ENCODE measurements at places on chromosomes 4 and X. TPM values are rescaled to one million over a fixed set of nuclear protein-coding genes. Genes with fewer than 3 reads are reported as not detected.

DNA sequence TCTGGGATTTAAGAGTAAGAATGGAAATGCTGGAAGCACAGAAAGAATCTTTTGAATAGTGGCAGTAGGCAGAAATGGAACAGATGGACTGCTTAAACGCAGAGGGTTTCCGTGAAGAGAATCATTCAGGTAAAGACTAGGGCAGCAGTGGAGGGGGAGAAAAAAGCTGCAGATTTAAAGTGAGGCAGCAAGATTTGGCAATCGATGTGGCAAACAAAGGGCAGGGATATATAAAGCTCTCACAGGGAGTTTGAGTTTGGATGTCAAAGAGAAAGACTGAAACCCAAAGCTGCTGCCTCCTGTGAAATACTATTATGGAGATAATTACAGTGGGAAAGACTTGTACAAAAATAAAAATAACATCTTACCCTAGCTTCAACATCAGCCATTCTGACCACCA is 384.0 kb downstream of the CENPC start:
- DNase-seq: no peak

DNA sequence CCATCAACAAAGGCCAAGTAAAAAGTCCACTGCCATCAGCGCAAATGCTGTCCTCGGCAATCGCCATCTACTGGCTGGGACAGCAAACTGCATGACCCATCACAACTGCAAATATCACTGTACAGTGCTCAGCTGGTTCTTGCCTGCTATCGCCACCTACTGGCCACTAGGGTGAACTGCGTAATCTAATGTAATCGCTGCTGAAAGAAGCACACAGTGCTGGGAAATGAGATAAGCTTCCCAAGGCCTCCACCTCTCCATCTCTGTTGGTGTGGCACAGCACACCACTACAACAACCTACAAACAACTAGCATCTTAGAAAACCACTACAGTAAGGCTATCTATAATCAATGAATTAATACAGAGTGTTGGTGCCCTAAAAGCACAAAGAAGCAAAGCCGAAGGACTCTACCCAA is 298.3 kb downstream of the TEX13A start:
- peak; percentile 48 for DNase-seq

DNA sequence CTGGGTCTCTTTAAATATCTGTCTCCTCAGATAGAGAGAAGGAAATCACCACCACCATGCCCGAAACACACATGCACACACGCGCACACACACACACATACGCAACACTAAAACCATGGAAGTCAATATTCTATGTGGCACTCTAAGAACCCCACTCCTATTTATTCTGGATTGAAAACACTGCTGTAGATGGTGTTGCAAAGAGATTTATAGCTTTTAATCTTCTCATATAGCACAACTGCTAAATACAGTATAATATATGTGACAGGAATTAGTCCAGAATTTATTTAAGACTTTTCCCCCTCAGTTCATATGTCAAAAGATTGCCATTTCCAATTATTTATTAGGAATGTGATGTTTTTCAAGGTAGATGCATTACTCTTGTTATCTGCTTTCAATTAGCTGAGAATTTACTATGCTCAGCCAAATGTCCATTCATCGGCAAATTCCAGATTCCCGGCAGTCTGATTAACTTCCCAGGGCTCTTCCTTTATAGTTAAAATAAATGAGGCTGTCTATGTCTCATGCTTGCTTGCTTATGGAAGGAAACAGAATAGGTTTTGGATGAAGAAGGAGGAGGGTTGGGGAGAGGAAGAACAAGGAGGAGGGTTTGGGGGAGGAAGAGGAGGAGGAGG is 115.4 kb upstream of the NDP start:
- DNase-seq: no peak

GRCh38 chr4:647481-647880 is 22.1 kb downstream of the PDE6B start:
- DNase-seq: no peak

- no peak for DNase-seq
Measured at GRCh38 chr4:38275331-38276100, 315.3 kb downstream of the PTTG2 start.

DNA sequence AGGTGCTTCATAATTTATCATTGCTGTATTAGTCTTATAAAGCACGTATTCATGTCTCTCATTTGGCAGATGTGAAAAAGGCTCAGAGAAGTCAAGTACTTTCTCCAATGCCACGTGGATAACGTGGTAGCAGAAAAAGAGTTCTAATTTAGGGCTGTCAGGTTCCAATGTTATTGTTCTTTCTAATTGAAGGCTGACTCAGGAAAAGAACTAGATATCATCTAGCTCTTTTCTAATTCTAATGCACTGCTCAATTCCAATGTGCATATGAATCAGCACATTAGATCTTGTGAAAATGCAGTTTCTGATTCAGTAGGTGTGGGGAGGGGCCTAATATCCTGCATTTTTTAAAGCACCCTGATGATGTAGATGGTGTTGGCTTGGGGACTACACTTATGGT is 22.8 kb downstream of the AGA start:
- DNase-seq: no peak

DNA sequence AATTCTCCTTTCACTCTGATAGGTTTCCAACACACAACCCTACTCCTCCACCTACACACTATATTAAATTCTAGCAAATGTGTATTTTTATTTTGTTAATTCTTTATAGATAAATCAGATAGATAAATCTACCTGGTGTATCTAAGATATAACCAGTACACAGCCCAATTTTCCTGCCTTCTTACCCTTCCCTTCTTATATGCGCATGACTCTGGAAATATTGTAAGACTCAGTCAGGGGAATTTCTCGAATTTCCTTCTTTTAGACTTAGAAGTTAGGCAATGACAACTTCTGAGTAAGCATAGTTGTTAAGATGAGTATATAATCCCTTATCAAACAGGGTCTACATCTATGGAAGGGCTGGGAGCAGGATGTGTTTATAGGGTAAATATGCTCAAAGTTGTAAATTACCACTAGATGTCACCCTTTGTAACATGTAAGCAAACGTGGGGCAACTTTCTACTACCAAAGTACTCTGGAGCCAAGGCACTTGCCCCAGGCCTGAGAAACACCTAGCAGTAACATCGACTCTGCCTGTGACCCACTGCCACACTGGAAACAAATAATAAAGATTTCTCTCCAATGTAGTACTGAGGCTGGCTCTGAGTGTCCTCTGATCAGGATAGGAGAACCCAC is 444.7 kb downstream of the IQCM start:
- peak; percentile 31 for DNase-seq

DNA sequence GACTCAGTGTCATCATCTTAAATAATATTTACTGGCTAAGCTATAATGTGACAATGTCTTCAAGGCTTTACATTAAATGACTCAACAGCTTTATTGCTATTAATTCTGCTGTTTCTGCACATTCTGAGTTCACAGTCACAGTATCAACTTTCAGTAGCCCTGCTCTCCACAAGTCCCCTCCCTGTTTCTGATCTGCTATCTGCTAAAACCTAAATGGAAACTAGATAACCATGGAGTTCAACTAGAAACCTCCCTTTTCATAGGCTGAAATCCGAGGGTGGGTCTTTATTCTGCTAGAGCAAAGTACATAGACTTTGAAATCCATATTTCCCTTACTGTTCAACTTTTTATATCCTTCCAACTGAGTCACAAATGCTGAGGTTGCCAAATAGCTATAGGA is 5.4 kb upstream of the ACE2 start:
- no peak for DNase-seq

DNA sequence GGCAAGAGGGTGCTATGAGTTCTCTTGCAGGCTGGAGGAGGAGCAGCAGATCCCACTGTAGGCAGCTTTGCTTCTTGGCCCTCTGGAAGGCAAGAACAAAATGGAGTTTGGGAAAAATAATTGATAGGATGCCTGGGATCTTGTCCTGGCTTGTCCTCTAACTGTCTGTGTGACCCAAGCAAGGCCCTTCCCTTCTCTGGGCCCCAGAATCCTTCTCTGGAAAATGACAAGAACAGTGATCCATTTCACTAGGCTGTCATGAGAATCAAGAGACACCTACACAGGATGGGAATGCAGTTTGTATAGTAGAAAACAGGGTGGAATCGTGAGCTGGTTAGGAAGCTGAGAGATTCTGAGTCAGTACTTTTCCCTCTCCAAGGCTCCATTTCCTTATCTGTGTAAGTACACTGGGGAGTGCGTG is 133.3 kb downstream of the PJA1 start:
- DNase-seq: no peak

GRCh38 chr4:180695851-180696250 is 1547.4 kb upstream of the TENM3 start:
- DNase-seq: no peak

DNA sequence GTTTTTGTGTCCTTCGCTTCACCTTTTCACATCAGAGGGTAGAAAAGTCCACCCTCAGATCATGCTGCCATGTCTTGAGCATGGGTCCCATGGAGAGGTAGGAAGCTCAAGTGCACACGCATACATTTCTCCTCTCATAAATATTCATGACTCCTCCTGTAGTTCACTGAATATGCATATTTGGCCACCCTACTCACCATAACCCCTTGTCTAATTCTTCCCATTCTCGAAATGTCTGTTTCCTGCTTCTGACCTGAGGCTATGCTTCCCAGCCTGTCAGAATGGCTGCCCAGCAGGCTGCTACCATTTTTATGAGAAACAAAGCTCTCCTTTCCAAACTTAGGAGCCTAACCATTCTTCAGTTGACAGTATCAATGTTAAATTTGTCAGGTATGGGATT is 86.5 kb downstream of the ADRA2C start:
- no peak for DNase-seq

- DNase-seq: no peak
Measured at GRCh38 chr4:130468340-130468739, 1372.4 kb downstream of the C4orf33 start.

- no peak for DNase-seq
Measured at GRCh38 chrX:9349572-9350494, 115.0 kb upstream of the TBL1X start.

DNA sequence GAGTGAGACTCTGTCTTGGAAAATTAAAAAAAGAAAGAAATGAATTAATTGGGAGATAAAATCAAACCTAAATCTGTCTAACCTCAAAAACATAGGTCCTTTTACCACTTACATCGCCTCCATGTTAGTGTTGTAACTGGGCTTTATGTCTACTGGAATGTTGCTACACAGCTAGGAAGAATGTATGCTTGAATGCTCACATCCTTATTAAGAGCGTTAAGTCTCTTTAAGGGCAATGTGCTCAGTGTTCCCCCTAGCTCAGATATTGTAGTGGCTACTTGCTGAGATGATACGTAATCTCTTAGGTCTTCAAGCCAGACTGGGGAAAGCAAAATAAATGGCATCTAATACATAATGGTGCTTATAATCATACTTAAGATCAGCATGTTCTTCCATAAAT is 1072.8 kb downstream of the PDHA2 start:
- no peak for DNase-seq

- DNase-seq: no peak
Measured at GRCh38 chr4:1087371-1087770, 26.0 kb downstream of the RNF212 start.

DNA sequence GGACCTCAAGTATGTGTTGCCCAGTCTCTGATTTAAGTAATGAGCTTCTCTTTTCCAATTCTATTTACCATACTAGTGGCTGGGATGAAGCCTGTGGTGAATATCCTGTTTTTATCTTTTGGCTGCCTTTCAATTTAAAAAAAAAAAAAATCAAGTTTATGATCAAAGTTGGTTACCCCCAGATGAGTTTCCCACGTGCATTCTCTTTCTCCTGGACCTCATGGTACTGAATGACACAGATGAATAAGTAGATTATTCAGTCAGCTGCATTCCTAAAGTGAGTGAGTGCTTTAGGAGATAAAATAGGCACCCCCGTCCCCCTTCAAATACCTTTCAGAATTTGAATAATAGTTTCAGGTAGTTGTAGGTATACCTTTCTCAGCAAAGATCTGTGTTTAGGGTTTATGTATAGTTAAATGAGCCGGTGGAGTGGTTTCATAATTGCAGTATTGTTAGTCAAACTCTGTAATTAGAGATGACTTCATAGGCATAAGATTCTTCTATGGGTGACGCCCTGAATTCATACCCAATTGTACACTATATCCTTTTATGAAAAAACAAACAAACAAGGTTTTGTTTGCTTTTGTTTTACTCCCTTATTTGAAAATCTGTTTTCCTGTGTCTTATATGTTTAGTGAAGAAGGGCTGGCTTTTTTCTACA is 41.9 kb downstream of the PLS3 start:
- no peak for DNase-seq

GRCh38 chrX:13253223-13253622 is 66.6 kb downstream of the ATXN3L start:
- no peak for DNase-seq

DNA sequence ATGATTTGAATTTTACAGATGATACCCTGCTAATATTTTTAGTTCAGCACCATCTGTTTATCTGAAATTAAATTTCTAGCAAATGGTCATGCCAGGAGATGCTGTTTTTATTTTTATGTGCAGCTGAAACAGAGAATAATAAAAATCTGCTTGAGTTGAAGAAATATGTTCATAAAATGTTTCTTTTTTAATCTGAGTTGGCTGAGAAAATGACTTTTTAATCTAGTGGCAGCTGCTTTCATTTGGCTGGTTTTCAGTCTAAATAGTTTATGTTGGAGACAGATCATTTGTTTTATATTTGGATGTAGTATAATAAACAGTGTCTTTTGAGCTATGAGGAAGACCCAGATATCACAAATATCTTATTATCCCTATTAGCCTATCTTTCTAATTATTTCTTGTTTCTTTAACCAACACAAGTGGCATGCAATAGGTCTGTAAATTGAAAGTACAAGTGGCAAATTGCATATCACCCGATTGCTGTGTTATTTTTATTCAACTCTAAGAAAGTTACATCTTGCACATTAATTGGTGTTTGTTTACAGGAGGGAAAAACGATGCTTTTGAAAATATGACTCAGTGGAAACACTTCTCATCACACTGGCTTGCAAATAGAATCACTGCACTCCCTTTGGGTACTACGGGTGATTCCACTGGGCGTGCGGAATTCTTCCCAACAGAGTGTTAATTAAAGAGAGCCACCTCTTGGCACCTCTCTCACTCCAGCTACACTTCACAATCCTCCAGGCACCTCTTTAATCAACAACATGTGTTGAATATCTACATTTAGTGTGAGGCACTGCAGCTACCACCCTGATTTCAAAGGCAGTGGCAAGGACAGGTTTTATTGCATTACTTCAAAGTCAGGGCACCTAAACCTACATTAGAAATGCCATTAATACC is 51.7 kb upstream of the AP1S2 start:
- no peak for DNase-seq

- no peak for DNase-seq
Measured at GRCh38 chr4:14916554-14917297, 85.6 kb upstream of the CPEB2 start.

- no peak for DNase-seq
Measured at GRCh38 chr4:573122-573892, 2.8 kb downstream of the TMEM271 start.

GRCh38 chr4:186598686-186599085 is 43.3 kb upstream of the MTNR1A start:
- no peak for DNase-seq

- DNase-seq: no peak
Measured at GRCh38 chrX:23822397-23822796, 39.4 kb downstream of the SAT1 start.

The PABPC1L2B gene
- not detected for total RNA-seq

The GJB1 gene
- 167 TPM for total RNA-seq

The GPRIN3 gene
- 1.4 TPM for total RNA-seq

The MTMR8 gene
- 1.1 TPM for total RNA-seq

The AMOT gene
- total RNA-seq: 2.6 TPM

The CSAG2 gene
- 0.14 TPM for total RNA-seq

The NSUN7 gene
- total RNA-seq: 4.5 TPM

The HERC6 gene
- total RNA-seq: 3.8 TPM

The SNCA gene
- 292 TPM for total RNA-seq

The MAEA gene
- 33.9 TPM for total RNA-seq

Measured in liver (tissue), 10 donors.